Left lobe of liver (tissue), 2 donors: ENCODE measurements at places on chromosomes 2 and 18.

DNA sequence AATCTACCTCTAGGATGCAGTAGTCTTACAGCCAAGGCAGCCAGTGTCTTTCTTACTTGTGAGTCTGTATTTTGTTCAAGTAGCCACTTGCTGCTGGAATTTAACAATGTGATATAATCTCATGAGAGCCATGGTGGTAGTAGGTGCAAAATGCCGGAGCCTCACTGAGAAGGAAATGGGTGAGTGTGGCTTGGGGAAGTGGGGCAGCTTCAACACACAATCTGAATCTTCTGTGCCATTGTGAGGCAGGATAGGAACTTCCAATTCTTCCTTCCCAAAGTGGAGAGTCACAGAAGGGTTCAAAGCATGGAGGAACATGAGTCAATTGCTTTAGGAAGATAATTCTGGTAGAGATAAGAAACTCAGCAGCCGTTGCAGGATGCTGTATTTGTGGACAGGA lies 158.7 kb upstream of the APCDD1 start:
- no peak for DNase-seq

- no peak for DNase-seq
These were observed 43.2 kb upstream of the TMEM182 start for GRCh38 chr2:102718387-102719316.

- DNase-seq: no peak
These were observed 107.7 kb downstream of the ATL2 start for GRCh38 chr2:38269421-38269820.

DNA sequence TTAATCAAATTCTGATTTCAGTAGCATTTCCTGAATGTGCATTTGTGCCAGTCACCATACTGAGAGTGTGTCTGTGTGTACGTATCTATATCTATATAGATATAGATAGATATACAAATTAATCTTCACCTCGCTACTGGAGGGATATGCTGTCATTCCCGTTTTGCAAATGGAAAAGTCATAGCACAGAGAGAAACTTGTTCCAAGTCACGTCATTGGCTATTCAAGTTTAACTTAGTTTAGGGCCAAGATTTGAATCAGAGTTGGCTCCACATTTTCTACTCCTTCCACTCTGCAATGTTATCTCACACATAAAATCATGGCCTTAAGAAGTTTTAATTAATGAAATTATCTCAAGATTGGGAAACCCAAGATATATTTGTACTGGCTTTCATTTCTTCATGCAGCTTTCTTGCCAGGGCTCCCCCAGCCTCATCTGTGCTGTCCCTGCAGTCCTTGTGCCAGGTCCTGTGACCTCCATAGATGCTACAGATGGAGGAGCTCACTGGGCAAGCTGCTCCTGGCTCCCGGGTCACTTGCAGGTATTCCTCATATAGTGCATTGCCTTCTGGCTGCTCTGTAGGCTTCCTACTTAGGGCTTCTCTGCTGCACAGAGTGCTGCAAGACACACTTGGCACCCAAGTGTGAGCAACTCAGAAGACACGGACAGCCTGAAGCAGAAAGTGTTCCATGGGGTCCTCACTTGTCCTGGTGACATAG lies 245.8 kb downstream of the KCNS3 start:
- no peak for DNase-seq

DNA sequence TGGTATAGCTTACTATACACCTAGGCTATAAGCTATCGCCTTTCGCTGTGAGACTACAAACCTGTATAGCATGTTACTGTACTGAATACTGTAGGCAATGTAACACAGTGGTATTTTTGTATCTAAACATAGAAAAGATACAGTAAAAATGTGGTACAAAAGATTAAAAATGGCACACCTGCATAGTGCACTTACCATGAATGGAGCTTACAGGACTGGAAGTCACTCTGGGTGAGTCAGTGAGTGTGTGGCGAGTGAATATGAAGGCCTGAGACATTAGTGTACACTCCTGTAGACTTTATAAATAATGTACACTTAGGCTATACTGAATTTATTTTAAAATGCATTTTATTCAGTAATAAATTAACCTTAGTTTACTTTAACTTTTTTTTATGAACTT lies 258.2 kb upstream of the SP5 start:
- no peak for DNase-seq

DNA sequence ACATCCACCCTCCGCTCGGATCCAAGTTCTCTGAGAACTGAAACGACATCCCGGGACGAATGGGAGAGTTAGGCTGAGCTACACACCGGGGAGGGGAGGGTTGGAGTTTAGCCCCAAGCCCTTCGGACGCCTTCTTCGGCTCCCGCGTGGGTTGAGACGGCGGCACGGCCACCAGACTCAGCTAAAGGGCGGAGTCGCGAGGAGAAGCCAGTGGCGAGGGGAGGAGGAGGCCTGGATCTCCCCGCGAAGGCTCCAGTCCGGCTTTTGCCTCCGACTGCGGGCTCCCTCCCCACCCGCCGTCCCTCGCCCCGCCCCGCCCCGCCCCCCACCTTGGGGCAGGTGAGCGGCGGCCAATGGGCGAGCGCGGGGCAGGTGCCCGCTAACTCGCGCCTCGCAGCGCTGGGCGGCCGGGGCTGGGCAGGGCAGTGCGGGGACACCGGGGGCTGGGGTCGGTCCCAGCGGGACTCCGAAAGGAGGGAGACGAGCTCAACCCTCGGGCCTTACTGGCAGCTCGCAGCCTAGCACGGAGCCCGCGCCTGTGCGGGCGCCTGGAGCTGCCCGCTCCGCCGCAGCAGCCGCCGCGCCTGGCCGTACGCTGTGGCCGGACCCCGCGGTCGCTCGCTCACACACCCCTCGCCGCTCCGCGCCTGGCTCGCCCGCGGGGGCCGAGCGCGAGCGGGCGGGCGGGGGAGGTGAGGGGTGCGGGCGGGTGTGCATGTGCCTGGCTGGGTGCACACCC lies at the start of gene EMX1:
Gene EMX1, plus strand, starts transcription at position 382 of the 739 bp plus-strand sequence. Its CDS starts 334 bp downstream, at position 716.
- peak; percentile 85 for DNase-seq

DNA sequence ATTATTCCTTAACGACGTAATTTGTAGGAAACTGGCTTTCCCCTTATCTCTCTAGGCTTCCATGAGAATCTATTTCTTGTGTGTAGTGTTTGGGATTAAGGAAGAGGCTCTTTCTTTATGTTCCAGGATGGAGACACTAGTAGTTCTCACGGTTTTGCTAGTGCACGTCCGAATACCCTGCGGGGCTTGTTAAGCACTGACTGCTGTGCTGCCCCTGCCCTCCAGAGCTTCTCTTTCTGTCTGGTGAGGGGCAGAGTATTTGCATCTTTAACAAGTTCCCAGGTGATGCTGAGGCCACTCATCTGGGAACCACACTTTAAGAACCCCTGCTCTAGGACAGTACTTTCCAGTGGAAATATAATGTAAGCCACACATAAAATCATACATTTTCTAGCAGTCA lies 76.4 kb downstream of the SPATS2L start:
- DNase-seq: no peak

DNA sequence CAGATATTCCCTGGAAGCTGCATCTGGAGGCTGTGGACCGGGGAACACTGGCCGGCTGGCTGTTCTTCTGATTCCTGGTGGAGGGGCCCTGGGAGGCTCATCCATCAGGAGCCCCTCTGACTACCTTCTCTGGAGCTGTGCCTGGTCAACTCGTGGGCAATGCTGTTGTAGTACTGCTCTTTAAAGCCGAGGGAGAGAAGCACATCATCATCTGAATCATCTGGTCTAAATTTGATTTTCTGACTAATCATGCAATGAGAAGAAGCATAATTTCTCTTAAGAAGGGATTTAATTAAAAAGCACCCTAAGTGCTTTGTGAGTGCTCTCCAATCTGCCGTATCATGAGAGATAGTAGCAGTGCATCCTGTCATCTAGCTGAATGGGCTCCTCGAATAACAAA lies 229.5 kb downstream of the FHOD3 start:
- no peak for DNase-seq

DNA sequence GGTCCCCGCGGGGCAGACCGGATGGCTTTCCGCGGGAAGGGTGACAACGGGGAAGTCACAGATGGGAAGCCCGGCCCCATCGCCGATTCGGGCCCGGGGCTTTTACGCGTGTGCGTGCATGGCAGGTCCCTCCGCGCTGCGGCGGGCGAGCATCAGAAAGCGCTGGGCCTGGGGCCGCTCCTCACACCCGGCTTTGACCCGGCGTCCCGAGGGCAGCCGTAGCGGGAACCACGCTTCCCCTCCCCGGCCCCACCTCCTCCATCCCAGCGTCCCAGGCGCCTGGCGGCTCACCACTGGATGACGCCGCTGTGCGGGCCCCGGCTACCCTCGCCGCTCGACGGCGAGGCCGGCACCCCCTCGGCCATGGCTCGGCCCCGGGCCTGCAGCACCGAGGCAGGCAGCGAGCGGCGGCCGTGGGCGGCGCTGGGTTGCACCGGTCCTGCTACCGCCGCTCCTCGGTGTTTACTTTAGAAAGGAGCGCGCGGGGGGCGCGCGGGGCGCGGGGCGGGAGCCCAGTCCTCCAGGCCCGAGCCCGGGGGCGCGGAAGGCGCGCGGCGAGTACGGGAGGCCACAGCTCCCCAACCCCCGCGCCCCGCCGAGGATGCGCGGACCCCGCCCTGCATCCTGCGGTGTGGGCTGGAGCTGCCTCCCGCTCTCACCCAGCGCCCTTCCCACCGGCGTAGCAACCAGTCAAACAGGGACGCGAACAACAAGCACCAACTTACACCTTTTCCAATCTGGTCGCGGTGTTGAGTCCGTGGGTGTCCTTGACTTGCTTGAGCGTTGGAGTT lies 806 bp downstream of the RFX8 start:
- no peak for DNase-seq

DNA sequence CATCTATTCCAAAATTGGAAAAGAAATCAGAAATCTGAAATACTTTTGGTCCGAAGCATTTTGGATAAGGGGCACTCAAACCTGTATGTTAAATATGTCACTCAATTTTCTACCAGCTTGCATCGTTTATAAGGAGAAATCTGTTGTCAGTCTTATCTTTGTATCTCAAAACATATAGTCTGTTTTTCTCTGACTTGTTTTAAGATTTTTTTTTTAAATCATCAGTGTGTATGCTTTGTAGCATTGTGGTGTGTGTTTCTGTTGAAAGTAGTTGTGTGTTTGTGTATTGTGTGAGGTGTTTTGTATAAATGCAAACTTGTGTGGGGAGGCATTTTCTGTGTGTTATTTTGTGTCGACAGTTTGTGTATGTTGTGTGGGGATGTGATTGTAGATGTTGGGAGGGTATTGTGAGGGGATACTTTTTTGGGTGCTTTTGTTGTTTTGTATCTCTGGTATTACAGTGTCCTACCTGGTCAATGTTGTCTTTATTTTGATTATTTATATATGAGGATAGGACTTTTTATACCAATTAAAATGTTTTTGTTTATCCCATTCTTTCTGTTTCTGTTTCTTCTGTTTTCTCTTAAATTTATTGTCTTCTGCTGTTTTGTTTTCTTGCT lies 30.9 kb downstream of the SMCHD1 start:
- no peak for DNase-seq

DNA sequence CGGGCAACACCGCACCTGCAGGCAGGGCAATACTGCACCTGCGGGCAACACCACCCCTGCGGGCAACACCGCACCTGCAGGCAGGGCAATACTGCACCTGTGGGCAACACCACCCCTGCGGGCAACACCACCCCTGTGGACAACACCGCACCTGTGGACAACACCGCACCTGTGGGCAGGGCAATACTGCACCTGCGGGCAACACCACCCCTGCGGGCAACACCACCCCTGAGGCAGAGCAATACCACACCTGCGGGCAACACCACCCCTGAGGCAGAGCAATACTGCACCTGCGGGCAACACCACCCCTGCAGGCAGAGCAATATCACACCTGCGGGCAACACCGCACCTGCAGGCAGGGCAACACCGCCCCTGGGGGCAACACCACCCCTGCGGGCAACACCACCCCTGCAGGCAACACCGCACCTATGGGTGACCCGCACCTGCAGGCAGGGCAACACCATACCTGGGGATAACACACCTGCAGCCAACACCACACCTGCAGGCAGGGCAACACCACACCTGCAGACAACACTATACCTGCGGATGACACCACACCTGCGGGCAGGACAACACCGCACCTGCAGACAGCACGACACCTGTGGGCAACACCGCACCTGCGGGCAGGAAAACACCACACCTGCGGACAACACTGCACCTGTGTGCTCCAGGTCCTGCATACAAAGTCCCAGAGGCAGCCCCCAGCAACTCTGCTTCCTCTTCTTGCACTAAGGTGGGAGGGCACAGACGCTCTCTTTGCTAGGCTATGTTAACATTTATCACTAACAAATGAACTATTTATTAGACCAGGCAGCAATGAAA lies 57.7 kb downstream of the EIPR1 start:
- DNase-seq: no peak

GRCh38 chr2:3435445-3435844 lies 56.0 kb downstream of the TRAPPC12 start:
- no peak for DNase-seq

- no peak for DNase-seq
These were observed 127.1 kb downstream of the DSC3 start for GRCh38 chr18:30915336-30915988.

GRCh38 chr18:31329787-31330438 lies 12.0 kb downstream of the DSG1 start:
- DNase-seq: no peak

DNA sequence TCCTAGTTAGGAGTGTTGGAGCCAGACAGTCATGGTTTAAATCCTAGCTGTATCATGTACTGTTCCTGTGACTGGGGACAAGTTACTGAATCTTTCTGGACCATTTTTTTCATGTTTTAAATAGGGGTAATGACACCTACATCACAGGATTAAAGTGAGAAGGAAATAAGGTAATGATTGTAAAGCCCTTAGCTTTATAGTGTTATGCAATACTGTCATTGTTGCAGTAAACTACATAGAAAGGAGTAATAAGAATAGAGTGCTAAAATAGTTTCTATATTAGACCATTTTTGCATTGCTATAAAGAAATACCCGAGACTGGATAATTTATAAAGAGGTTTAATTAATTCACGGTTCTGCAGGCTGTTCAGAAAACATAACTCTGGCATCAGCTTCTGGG lies 14.5 kb downstream of the AGPS start:
- DNase-seq: no peak
